ENCODE measurements at places on chromosomes 2 and 18. TPM values are rescaled to one million over a fixed set of nuclear protein-coding genes. Genes with fewer than 3 reads are reported as not detected.

DNA sequence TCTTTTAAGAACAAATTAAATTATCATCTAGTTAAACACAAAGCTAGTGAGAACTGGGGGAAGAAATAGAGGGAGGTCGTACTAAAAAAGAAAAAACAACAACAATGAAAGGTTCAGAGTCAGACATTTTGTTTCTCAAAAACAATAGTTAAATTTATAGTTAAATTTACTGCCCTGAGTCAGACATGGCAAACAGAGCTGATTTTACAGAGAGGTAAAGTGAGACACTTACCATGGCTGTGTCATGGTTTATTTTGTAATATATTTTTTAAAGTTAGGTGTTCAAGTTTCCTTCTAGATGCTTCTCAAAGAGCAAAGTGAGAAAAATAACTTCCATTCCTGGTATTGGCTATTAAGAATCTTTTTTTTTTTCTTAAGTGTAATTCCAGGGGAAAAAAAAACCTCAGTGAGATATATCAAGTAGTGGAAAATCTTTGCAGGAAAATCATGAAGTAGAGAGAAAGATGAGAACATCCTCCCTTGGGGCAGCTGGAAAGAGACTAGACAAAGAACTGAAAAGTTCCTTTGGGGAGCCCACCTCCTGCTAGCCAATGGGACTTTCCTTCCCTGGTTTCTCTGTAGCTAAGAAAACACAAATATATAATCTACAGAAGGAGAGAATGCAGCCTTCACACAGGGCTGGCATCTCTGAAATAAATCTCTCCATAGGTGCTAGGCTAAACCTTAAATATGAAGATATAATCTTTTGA is 12.3 kb downstream of the KLF7 start:
- no peak for DNase-seq

Gene SULT1C2
- not detected for total RNA-seq

- DNase-seq, result no peak
These were observed 82.9 kb upstream of the SETBP1 start for GRCh38 chr18:44597797-44598196.

DNA sequence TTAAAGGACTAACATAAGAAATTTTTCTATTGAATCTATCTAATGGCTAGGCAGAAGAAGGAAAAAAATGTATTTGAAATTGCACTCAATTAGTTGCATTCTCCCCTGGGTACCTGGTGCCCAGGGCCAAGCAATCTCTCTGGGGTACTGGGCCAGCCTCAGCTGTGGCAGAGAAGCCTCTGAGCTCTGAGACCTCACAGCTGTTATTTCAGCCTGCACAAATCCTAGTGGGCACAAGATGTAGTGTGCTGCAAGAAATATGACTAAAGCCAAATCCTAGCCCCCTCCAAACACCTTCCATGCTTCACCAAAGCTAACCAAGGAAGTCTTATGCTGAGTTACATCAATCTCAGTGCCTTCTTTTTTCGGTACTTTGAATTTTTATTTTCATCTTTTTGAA is 478.4 kb downstream of the STK39 start:
- DNase-seq, result no peak

- no peak for DNase-seq
These were observed 476.7 kb upstream of the GCFC2 start for GRCh38 chr2:76187415-76187814.

Gene C2orf42
- total RNA-seq, result 7.6 TPM

- no peak for DNase-seq
These were observed 263.7 kb downstream of the TWIST2 start for GRCh38 chr2:239111401-239112100.

DNA sequence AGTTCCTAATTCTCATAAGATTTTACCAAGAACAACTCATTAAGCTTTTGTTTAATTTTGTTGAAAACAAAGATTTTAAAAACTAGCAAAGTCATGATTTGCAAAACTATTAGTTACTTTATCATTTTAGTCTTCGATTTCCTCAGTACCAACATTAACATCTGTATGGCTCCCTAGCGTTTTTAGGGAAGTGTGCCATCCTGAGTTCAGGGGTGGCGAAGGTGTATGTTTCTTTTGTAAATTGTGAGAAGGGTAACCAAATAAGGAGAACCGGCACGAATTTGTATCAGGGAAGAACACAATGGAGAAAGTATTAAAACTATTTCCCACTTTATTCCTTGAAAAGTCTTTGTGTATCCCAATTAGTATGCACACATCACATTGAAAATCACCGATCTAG is 419.9 kb downstream of the DSC3 start:
- DNase-seq, result no peak

DNA sequence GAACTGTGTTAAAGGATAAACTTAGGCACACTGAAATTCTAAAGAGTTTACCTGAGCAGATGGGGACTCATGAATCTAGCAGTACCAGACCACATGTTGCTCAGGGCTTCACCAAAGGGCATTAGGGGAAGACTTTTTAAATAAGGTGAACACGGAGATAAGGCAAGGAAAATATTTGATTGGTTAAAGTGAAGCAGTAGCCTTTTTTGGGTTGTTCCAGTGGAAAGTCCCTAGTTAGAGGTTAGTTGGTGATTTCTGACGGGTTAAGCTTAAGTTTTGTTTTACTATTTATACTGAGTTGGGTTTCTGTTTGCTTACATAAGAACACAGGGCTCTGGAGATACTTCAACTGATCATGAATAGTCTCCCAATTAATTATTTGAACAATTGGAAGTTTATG is 722.5 kb downstream of the SOCS6 start:
- no peak for DNase-seq

DNA sequence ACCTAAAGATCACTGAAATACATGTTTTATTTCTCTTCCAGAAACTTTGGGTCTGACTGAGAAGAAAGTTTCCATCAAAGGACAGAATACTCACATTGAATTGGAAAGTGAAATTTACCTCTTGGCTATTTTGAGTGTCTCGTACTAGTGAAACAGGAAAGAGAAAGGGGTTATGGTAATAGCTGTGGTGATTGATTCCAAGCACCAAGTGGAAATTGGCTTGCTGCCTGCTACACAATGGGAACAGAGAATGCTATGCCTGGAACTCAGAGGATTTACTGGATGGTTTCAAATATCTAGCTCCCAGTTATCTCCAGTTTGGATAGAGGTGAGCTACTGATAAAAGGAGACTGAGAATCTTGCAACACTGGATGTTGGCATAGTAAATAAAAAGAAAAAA is 492.8 kb upstream of the FSIP2 start:
- DNase-seq, result no peak

Gene FEV
- 2.7 TPM for total RNA-seq

- no peak for DNase-seq
These were observed 34.7 kb downstream of the EHBP1 start for GRCh38 chr2:62740221-62740620.

Gene NT5DC4
- not detected for total RNA-seq

DNA sequence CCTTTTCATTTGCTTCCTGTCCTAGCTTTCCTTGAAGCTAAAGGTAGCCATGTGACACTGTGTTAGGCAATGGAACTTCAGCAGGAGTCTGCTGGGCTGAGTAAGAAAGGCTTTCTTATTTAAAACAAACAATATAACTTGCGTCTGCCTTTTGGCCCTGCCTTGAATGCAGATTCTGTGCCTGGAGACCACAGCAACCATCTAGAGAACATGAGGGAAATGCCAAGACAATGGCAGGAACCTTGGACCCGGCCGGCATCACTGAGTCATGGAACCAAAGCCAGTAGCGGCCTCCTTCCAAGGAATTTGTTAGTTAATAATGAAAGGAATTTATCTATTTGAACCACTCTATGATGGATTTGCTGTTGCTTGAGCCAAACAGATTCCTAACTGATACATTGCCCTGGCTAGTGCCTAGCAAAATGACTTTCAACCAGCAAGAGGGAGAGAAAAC is 207.5 kb upstream of the EPHA4 start:
- DNase-seq, result peak; percentile 1

Measured in mucosa of descending colon (tissue), 3 donors.